Femur (tissue), 1 donor: ENCODE measurements at places on chromosomes 13 and 19.

DNA sequence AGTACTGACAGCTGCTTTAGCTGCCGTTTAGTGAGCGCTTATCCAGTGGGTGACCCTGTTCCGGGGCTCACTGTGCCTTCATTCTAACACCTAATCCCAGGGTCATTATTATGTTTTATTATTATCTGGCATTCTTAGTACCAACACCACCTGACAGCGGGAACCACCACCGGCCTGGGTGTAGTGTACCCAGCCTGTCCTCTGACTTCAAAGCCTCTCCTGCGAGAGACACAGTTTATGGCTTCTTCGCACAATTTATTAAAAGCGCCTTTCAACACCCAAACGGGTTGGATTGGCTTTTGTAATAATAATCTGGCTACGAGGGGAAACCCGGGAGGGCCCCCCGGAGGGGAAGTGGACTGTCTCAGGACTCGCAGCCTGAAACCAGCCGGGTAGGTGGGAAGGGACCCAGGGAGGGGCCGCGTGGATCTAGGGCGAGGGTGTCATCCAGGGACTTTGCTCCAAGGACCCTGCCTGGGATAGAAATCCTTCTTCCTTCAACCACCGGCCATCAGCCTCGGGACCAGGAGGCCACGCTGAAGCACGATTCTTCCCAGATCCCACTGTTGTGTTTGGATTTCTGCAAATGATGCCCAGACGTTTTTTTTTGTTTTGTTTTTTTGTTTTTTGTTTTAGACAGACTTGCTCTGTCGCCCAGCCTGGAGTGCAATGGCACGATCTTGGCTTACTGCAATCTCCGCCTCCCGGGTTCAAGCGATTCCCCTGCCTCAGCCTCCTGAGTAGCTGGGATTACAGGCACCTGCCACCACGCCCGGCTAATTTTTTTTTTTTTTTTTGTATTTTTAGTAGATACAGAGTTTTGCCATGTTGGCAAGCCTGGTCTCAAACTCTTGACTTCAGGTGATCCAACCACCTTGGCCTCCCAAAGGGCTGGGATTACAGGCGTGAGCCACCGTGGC is 1.6 kb upstream of the ZBTB7A start:
- peak; percentile 28 for DNase-seq

DNA sequence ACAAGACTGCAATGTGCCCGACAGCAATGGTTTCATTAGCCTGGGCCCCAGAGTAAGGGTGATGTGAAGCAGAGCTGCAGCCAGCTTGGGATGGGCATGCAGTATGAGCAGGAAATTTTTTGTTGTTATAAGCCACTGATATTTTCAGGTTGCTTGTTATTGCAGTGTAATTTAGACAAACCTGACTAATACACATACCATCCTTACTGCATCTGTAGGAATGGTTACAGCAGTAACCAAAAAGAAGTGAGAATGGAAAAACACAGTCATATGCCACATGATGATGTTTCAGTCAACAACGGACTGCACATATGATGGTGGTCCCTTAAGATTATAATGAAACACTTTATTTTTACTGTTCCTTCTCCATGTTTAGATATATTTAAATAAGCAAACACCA is 8.6 kb upstream of the POMP start:
- DNase-seq: no peak

GRCh38 chr19:8445488-8446001 is 770 bp downstream of the HNRNPM start:
- DNase-seq: peak; percentile 71

- DNase-seq: no peak
Observed at GRCh38 chr13:42977219-42977659, 14.8 kb downstream of the EPSTI1 start.

GRCh38 chr13:32310134-32310706 is 4.9 kb downstream of the ZAR1L start:
- DNase-seq: peak; percentile 37

- DNase-seq: no peak
Observed at GRCh38 chr19:12287958-12288500, 6.7 kb downstream of the ZNF44 start.

DNA sequence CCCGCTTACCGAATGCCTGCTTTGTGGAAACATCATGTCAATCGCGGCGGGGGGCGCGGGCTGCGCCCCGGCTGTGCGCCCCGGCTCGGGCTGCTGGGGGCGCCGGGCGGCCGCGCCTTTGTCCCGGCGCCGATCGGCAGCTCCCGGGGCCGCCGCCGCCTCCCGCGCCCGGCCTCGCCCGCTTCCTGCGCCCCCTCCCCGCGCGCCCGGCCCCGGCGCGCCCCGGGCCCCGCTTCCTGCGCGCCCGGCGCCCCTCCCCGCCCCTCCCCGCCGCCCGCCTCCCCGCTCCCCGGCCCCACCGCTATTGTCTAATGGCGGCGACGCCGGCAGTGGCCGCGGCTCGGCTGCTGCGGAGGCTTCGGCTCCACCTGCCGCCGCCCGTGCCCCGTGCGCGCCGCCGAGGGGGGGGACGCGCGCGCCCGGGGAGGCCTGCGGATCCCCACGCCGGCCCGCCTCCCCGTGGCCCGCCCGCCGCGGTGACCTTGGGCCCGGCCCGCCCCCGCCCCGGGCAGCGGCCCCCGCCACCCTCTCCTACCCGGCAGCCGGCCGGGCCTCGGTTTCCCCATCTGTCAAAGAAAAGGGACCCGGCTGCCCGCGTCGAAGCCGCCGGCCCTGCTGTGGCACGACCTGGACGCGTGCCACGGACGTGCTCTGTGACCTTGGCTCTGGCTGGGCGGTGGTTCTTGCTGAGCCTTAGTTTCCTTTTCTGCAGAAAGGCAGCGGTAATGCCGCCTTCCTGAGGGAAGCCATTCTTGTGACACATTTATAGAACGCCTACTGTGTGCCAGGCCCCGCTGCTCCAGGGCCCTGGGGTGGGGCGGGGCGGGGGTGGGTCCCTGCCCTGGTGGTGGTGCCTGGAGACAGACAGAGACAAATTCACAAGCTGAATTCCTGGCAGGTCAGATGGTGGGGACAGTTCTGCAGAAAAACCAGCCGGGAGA is at the start of gene TLE5:
Gene TLE5, minus strand, starts transcription at position 331 of the 941 bp plus-strand sequence. Its CDS starts 295 bp downstream, at position 36.
- peak; percentile 78 for DNase-seq

- no peak for DNase-seq
Observed at GRCh38 chr13:71820699-71821098, 46.3 kb downstream of the DACH1 start.

DNA sequence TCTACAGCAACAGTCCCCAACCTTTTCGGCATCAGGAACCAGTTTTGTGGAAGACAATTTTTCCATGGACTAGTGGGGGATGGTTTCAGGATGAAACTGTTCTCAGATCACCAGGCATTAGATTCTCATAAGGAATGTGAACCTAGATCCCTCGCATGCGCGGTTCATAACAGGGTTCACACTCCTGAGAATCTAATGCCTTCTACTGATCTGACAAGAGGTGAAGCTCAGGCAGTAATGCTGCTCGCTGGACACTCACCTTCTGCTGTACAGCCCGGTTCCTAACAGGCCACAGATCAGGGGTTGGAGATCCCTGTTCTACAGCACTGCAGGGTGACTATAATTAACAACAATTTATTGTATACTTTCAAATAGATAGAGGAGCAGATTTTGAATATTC is 21.9 kb downstream of the USP12 start:
- DNase-seq: no peak

DNA sequence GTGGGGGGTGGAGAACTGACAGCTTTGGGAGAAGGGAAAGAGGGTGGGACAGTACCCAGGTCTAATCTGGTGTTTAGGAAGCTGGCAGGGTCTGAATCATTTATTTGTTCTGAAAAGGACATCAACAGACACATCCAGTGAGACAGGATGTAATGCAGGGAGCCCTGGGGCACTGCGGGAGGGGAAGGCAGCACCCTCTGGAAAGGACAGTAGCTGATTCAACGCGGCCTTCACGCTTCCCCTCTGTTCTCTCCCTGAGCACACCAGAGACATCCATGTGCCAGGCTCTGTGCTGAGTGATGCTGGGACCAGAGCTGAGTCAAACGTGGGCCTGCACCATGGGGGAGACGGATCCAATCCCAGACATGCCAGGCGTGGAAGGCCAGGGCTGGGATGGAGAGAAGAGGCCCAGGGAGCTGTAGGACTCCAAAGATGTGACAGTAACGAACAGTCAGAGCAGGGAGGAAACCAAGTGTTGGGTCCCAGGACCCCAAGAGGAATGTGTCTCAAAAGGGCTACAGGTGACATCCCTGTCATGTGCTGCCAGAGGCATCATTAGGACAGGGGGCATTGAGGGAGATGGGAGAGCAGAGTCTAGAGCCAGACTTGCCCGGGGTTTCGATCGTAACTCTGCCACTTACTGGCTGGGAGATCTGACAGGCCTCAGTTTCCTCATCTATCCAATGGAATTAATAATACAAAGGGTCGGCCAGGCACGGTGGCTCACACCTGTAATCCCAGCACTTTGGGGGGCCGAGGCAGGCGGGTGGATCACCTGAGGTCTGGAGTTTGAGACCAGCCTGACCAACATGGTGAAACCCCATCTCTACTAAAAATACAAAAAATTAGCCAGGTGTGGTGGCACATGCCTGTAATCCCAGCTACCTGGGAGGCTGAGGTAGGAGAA is 1.7 kb downstream of the ETFB start:
- no peak for DNase-seq

GRCh38 chr13:69496981-69497380 is 610.6 kb upstream of the ATXN8OS start:
- no peak for DNase-seq

- DNase-seq: no peak
Observed at GRCh38 chr13:100382785-100383184, 205.8 kb downstream of the GGACT start.

DNA sequence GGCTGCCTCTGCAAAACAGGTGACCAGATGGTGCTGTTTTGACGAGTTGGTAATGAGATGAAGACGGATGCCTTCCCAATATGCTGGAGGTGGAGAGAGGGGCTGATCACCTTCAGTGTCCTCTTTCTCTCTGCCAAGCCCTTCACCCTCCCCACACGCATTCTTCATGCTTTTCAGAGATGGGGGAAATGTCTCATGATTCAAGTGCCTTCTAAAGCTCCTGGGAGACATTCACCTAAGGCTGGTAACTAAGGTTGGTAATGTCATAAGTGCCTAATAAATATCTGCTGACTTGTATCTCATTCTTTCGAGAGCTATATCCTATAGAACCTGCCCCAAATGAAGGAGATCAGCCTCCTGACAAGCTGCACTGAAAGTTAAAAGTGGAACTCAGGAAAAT is 86.2 kb upstream of the MBNL2 start:
- no peak for DNase-seq

DNA sequence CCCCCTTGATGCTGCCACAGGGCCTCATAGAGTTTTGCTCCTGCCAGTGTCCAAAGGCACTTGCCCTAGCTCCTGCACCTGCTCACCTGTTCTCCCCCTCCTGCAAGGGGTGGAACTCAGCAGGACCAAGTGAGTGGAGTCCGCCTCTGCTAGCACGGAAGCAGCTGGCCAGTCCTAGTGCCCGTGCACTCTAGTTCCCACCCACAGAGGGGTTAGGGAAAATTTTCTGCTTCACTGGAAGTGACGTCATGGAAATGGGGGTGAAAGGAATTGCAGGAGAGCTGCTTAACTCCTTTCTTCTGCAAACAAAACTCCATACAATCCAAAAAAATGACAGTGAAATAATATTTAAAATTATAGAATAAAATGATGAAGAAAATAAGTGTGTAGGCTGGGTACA is 609.7 kb upstream of the SLITRK1 start:
- DNase-seq: no peak

- no peak for DNase-seq
Observed at GRCh38 chr13:113124211-113124970, 1.8 kb downstream of the F10 start.

- no peak for DNase-seq
Observed at GRCh38 chr13:91748416-91749089, 350.1 kb downstream of the GPC5 start.

DNA sequence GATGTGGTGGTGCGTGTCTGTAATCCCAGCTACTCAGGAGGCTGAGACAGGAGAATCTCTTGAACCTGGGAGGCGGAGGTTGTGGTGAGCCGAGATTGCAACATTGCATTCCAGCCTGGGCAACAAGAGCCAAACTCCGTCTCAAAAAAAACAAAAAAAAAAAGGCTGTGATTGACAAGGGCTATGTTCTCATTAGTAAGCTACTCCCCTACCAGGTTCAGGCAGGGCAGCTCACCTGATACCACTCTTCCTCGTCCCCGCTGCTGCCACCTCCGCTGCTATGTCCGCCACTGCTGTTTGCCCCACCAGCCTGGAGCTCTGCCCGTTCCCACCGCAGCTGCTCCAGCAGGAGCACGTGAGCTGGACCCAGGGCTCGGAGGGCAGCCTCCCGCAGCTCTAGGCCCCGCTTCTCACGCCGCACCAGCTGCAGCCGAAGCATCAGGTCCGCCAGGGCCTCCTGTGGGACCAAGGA is 9.4 kb downstream of the USHBP1 start:
- no peak for DNase-seq

DNA sequence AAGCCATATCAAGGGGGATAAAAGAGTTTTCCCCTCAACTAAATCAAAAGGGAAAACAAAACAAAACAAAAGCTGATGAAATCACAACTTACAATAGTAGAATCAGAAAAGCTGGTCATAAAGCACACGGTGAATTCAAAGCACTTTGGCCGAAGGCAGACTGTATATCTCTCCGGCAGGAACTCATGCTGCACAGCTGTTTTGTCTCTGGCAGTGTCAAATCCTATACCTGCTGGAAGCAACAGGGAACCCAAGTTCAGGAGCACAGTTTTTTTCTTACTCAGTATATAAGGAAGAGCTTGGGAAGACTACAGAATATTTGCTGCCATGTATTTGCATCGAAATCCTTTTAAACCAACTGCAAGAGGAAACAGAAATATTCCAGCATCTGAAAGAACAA is 213.7 kb downstream of the RFC3 start:
- no peak for DNase-seq

DNA sequence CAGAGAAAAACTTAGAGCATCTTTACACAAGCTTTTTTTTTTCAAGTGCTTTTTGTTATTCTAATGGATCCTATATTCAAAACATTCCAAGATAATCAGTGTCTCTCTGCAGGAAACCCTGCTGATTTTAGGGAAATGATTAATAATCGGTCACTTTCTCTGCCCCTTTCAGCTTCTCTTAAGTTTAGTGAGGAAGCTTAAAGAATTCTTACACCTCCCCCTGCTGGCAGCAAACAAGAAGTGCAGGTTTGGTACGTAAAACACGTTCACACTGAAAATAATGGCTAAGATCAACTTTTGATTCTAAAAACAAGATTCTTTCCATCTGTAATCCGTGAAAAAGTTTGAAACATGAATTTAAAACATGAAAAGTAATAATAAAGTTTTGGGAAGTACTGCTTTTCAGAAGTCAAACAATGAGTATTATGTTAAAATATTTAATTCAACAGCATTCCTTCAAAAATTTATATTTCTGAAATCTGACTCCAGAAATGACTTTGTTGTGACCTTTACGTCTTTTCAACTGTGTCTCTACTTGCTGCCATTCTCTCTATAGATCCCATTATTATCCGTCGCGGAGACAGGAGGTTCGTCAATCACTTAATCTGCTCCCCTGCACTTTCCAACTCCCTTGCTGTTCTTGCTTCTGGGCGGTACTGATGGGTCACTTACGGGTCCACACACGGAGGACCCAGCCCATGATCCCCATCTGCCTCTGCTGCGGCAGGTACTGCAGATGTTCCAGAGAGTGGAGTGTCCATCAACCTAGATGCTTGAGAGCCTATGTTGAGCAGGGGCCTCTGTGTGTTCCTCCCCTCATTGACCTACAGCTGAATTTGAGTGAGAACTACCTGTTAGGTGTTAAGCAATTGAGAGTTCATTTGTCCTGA is 203.1 kb upstream of the EDNRB start:
- DNase-seq: peak; percentile 39

- peak; percentile 54 for DNase-seq
Observed at GRCh38 chr19:46863818-46864629, 3.2 kb downstream of the ARHGAP35 start.
